ENCODE measurements at places on chromosomes 4 and X.

GRCh38 chrX:1472975-1473374 lies 20.3 kb upstream of the ASMTL start:
- no peak for DNase-seq

- peak; percentile 7 for DNase-seq
Observed at GRCh38 chr4:142901166-142901662, 55.1 kb upstream of the INPP4B start.

- DNase-seq = no peak
Observed at GRCh38 chrX:87571964-87572363, 54.4 kb downstream of the KLHL4 start.

DNA sequence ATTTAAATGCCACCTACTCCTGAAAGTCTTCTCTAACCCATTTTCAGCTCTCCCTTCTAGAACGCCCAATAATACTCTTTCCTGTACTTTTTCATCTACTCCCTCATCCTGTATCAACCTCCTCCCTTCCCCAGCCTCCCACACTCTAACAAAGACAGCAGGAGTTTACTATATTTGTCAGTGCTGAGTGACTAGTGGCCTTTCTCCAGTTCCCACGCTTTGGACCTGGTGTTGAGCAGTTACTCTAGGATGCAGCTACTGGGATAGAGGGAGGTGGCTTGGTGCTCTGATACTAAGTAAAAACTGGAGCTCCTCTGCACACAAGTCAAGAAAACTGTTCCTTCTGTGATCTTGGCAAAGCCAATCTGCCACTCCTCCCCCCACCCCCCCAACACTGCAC lies 36.1 kb upstream of the KLHL13 start:
- DNase-seq = no peak

- DNase-seq = no peak
Observed at GRCh38 chr4:138192113-138192512, 50.0 kb downstream of the SLC7A11 start.

DNA sequence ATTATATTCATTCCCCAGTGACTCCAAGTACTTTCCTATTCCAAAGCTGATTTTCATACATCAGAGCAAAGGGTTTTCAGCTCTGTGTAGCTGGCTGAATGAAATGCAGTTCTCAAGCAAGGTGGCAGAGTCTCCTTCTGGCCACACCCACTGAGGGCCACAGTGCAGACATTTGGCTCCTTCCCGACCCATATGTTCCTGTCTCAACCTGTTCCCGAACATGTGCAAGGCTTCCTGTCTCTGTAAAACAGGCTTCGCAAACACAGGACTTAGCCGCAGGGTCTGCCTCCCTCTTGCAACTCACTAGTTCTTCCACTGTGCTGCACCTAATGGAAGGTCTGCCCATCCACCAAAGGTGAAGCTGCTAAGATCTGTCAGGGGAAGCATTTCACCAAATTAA lies 249.2 kb downstream of the MID1IP1 start:
- DNase-seq = no peak

- no peak for DNase-seq
Observed at GRCh38 chr4:130545171-130545570, 1449.2 kb downstream of the C4orf33 start.

DNA sequence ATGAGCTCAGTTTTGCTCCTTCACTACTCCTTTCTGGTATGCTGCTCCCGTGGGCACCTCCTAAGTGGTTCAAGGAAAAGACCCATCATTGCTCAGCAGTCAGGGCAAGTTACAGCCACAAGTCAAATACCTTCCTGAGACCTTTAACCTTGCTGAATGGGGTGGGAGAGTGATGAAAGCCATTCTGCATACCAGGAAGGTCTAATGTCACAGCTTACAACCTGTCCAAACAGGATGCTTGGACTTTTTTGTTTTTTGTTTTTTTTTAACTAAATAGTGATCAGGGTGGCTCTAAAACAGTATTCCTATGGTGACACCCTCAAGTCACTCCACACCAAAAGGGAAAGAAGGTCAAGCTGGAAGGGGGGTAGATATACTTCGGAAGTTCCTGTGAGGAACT lies 93.1 kb downstream of the GPC3 start:
- no peak for DNase-seq

DNA sequence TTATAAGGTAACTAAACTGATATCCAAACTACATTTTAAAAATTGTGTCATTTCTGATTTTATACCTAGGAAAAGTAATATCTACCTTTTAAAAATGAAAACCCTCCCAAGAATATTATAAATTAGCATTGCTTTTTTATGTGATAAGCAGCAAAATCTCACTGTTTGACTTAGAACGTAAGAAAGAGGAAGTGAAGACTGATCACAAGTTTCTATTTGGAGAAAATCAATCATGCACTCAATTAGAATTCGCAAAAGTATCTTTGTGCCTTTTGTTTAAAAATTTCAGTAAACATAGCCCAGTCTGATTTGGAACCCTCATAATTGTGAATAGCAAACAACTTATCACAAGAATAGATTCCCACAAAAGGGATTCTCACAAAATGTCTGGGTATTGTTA lies 142.7 kb downstream of the TENM3 start:
- no peak for DNase-seq

All from smooth muscle cell of the brain vasculature (primary cell).